ENCODE measurements at places on chromosomes 1 and 21.

GRCh38 chr1:226994586-226995364 is 54.7 kb downstream of the COQ8A start:
- DNase-seq: no peak

DNA sequence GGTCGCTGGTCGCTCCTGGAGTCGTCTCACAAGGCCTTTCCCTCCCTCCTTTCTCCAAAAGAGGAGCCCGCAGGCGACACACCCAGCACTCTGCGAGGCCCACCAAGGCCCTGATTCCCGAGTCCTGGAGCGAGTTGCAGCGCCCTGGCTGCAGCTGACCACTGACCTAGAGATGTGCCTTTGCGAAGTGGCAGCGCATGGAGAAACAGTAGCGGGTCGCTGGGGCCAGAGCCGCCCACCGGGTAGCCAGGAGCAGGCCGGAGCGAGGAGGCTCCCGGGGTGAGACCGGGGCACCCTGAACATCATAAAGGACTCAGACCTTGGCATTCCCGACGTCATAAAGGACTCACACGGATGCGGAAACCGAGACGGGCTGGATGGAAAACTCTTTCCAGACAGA is 10.3 kb upstream of the NBPF11 start:
- DNase-seq: no peak

GRCh38 chr1:117114877-117115276 is 6.7 kb downstream of the TRIM45 start:
- DNase-seq: no peak

GRCh38 chr1:28580722-28581530 is 11.1 kb upstream of the RAB42 start:
- no peak for DNase-seq

GRCh38 chr1:19918057-19918456 is 5.4 kb downstream of the PLA2G2E start:
- no peak for DNase-seq

- DNase-seq: no peak
Observed at GRCh38 chr1:78834201-78834741, 172.3 kb downstream of the ADGRL4 start.

GRCh38 chr1:153776352-153776751 is 1.1 kb downstream of the SLC27A3 start:
- no peak for DNase-seq

- no peak for DNase-seq
Observed at GRCh38 chr1:52741259-52741658, 15.0 kb downstream of the ZYG11B start.

- no peak for DNase-seq
Observed at GRCh38 chr1:64766429-64766828, 21.6 kb downstream of the RAVER2 start.

DNA sequence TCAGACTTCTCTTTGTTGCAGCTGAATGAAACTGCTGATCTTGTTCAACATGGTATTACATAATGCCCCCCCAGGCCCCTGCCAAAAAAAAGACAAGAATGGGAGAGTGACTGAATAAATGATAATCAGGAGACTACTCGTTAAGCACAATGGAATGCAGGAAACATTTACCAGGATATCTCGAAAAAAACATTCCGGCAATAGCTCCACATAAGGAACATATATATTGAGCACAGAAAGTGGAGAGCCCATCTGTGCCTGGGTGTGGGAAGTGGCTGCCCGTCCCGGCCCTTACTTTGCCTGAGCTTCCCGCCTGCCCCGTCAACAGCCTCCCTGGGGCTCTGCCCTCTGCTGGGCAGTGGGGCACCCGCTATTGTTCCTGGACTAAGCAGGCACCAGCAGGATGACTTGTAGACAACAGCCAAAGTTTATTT is 13.3 kb downstream of the TRIM11 start:
- DNase-seq: no peak

GRCh38 chr1:206801467-206801866 is 29.2 kb upstream of the IL10 start:
- DNase-seq: no peak

DNA sequence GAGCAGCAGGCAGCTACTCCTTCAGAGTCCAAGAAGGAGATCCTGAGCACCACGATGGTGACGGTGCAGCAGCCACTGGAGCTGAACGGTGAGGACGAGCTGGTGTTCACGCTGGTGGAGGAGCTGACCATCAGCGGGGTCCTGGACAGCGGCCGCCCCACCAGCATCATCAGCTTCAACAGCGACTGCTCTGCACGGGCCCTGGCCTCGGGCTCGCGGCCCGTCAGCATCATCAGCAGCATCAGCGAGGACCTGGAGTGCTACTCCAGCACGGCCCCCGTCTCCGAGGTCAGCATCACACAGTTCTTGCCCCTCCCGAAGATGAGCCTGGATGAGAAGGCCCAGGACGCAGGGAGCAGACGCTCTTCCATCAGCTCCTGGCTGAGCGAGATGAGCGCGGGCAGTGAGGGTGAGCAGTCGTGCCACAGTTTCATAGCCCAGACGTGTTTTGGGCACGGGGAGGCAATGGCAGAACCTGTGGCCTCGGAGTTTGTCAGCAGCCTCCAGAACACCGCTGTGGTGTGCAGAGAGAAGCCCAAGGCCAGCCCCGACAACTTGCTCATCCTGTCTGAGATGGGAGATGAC is 531.8 kb downstream of the KIF26B start:
- DNase-seq: no peak

DNA sequence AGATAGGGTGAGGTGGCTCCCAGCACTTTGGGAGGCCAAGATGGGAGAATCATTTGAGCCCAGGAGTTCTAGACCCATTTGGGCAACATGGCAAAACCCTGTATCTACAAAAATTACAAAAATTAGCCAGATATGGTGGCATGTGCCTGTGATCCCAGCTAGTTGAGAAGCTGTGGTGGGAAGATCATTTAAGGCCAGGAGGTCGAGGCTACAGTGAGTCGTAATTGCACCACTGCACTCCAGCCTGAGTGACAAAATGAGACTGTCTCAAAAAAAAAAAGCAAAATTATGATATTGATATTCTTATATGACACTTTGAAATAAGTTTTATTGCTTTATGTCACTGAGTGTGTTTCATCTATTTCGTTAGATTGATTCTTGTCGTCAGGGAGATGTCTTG is 7.4 kb downstream of the ACADM start:
- DNase-seq: no peak

GRCh38 chr1:68454534-68454933 is 4.8 kb upstream of the RPE65 start:
- DNase-seq: no peak

DNA sequence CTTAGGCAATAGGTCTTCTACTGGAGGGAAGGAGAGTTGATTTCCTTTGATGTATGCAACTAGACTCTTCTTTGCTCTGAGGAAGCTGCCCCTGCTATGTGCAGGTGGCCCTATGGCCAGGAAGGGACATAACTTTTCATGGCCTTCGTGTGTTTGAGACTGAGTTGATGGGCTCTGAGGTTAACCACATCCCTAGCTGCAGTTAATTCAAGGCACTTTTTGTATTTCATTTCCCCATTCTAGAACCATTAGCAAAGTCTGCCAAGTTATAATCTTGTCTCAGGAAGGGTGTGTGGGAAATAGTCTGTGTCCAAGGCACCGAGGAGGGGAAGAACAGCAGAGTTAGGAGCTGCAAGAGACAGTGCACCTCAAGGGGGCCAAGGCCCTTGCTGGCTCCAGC is 2.5 kb downstream of the FCRL4 start:
- no peak for DNase-seq

DNA sequence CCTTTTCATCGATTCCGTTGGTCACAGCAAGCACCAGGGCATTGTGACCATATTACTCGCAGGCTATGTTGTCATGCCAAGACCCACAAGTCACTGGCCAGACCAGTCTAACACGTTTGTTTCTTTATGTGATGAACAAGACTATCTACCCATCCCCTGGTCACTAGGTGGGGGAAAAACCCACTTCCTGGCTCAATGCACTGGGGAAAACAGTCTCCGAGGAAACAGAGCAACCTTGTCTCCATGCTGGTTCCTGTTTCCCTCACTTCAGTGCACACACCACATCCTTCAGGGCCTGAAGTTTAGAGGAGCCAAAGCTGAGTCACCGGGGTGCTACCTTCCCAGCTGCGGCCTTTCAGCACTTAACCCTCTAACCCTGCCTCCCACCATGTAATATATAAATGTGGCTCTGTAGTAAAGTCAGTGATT is 20.9 kb downstream of the ERICH3 start:
- no peak for DNase-seq

DNA sequence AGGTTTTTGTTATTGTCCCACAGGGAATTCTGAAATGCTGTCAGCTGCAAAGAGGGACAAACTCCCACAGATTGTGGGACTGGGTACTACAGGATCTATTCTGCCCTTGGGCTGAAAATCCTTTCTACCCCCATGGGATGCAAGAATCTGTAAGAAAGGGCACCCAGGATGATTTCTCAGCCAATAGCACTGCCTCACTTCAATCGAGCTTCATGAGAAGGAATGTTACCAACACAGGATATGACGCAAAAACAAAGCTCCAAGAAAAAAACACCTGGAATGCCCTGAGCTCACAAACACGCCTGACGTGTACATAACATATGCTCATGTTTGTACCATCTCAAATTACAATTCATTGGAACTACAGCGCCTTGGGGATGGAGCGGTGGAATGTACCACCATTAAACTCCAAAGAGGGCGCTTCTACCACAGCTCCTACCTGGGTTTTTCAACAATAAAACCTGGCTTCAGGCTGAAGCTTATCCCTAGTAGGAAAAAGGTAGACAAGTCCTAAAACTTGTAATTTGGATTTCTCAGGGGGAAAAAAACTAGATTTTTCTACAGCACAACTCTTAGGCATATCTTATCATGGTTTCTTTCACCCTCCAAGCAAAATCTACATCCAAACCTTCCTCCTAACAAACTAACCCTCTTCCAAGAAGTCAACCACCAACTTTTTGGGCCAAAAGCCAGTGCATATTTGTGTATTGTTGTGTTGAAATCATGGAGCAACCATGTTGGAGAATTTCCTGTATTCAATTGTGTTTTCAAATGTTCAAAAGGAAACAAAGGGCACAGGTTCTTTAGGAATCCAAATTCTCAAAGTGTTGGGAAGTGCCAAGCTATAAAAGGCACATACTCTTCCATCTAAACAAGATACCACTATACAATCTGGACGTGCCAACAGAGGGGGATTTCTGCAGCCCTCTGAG is 78.9 kb downstream of the TGFBR3 start:
- DNase-seq: no peak

- DNase-seq: no peak
Observed at GRCh38 chr1:209983953-209984352, 45.9 kb downstream of the SYT14 start.

- no peak for DNase-seq
Observed at GRCh38 chr1:166120281-166120680, 46.5 kb downstream of the FAM78B start.

DNA sequence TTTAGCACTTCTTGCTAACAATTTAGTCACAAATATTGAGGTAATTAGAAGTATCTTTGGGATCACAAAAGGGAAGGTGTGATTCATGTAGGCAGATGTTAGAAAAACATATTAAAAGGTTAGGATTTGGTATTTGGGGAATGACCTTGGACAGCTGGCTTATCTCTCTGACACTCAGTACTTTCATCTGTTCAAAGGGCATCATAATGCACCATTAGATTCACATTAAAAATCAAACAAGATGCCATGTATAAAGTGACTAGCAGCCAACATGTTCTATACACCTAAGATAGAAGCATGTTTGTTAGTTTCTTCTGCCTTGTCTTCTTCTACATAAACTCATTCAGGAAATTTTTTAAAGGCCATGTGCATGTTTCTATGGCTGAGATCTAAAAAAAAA is 56.5 kb upstream of the ESRRG start:
- DNase-seq: no peak

DNA sequence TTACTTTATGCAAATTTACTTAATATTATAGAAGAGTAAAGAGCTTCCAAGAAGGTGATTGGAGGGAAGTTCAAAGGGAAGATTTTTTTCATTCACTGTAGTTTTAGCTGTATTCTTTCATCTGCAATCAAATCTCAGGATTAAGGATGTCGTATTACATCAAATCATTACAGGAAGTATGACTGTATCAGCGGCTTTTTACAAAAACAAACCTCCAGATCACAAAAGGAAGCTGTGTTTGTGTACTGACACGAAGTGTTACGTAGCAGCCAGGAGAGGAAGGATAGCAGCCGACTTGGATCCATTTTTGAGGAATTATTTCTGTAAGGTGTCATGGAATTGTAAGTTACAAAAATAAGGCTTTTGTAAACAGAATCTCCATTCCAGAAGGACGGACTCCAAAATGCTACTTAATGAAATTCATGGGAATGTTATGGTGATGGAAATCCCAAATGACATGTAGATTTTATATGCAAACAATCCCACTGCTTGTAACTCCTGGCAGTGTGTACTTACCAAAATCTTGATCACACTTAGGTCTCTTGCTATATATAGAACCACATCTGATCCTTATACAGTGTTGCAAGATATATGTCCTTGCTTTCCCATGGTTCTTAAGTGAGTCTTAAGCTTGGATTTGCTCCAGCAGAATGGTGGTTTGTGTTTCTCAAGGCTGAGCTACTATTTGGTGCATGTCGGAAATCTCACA is 49.8 kb downstream of the KCNJ15 start:
- DNase-seq: no peak

DNA sequence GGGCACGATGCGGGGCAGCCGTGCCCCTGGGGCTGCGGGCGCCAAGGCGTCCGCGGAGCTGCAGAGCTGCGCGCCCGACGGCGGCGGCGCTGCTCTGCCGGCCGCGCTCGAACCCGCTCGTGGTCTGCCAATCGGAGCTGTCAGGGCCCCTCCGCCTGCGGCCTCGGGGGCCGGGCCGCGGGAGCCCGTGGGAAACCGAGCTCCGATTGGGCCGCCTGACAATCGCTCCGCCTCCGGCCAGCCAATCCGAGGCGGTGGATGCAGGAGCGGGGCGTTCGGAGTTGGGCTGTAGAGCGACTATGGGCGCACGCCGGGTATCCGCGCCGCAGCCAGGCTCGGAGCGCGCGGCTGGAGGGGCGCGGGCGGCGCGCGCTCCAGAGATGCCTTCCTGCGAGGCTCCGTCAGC is 100.5 kb upstream of the SOD1 start:
- peak; percentile 91 for DNase-seq

DNA sequence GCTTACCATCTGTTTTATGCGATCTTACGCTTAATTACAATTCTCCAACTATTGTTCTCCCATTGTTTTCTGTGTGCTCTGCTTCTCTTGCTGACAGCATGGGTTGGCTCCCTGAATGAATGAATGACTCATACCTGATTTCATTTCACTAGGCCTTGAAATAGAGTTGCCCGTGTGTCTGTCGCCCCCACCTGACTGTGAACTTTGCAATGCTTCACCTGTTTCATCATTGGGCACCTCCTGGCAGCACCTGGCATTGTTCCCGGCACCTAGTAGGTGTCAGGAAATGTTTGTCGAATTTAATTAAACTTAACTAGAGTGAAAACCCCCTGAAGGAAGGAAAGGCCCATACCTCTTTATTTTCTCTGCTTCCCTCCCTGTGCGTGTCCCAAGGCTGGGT is 120.5 kb upstream of the KLHDC7A start:
- no peak for DNase-seq

DNA sequence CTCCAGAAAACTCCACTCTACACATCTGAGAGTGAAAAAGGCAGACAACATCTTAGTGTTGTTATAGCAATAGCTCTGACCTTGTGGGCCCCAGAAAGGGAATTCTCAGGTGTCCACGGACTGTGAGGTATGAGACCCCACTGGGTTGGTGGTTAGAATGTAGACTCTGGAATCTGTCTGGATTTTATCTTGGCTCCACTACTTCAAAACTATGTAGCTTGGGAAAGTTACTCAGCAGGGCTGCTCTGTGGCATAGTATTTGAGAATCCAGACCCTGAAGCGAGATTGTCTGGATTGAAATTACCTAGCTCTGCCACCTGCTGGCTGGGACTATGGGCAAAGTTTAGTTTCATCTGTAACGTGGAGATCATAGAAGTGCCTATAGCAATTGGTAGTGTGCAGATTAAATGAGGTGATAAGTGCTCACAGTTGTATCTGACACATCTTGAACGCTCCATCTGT is 25.8 kb downstream of the PRDM2 start:
- DNase-seq: no peak

Data from NCI-H1417 treated with DMSO at 0.1 percent for 48 hours (cell line).